K562 (cell line): ENCODE measurements at places on chromosomes 12 and 14. TPM values are rescaled to one million over a fixed set of nuclear protein-coding genes. Genes with fewer than 3 reads are reported as not detected.

DNA sequence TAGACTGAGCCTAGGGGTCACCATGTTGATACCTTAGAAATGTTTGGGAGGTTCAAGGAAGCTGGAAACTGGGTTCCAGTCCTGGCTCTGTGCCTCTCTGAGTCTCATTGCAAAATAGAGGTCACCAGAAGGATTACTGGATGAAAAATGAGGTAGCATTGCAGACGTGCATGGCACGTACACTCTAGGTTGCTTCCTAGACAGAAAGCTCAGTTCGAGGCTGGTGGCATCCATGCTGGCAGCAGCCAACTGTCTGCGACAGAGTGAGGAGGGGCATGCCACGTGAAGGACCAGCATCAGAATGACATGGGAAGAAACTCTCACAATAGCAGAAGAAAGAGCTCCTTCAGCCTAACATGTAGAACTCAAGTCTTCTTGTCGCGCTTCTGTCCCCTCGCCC is 4.6 kb upstream of the CYP46A1 start:
- DNase-seq = no peak

- no peak for DNase-seq
Measured at GRCh38 chr14:102622262-102622885, 29.9 kb downstream of the RCOR1 start.

DNA sequence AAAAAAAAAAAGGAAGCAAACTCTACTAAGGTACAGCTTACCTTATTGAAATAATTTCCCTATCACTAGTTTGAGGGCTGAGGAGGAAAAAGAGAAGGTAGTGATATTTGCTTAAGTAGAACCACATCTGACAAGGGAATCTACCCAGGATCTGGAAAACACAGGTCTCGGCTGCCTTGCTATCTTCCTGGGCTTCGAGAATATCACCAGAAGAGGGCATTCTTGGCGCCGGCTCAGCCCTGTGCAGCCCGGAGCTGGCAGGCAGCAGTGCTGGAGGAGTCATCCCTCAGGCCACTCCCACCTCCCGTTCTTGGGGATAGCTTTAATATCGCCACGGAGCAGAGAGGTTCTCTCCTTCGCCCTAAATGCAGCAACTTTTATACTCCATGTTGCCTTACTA is 1181.2 kb downstream of the VRK1 start:
- DNase-seq = no peak

A2ML1 gene
- 0.40 TPM in 1 of 2 replicates, not detected in the other for total RNA-seq

GRCh38 chr12:78101113-78101876 is 270.6 kb downstream of the NAV3 start:
- no peak for DNase-seq

GRCh38 chr12:8226355-8226754 is 1.1 kb downstream of the FAM90A1 start:
- DNase-seq = no peak

GRCh38 chr12:32053881-32054624 is 52.6 kb upstream of the BICD1 start:
- peak; percentile 29 for DNase-seq

- no peak for DNase-seq
Measured at GRCh38 chr12:110739488-110739887, 3.2 kb downstream of the PPP1CC start.
